Activated naive CD4-positive, alpha-beta T cell (primary cell): ENCODE measurements at places on chromosomes 11 and 22.

- DNase-seq: no peak
These were observed 30.1 kb upstream of the DEPDC7 start for GRCh38 chr11:32985600-32985999.

DNA sequence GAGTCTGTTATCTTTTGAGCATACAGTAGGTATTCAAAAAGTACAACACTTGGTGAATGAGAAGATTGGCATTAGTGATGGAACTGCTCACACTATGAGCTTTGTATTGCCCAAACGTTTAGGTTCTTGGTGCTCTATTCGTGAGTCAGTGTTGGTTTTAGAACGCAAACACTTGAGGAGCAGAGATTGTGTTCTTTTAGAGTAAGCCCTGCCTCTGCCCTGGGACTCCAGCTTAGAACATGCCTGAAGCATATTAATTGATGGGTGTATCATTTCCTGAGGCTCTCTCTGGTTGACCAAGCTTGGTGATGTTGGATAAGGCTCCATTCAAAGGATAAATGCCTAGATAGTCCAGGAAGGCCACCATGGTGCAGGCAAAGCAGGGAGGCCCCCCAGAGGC is 10.9 kb downstream of the MTNR1B start:
- DNase-seq: no peak

- DNase-seq: no peak
These were observed 42.2 kb upstream of the FBLN1 start for GRCh38 chr22:45460288-45461109.

DNA sequence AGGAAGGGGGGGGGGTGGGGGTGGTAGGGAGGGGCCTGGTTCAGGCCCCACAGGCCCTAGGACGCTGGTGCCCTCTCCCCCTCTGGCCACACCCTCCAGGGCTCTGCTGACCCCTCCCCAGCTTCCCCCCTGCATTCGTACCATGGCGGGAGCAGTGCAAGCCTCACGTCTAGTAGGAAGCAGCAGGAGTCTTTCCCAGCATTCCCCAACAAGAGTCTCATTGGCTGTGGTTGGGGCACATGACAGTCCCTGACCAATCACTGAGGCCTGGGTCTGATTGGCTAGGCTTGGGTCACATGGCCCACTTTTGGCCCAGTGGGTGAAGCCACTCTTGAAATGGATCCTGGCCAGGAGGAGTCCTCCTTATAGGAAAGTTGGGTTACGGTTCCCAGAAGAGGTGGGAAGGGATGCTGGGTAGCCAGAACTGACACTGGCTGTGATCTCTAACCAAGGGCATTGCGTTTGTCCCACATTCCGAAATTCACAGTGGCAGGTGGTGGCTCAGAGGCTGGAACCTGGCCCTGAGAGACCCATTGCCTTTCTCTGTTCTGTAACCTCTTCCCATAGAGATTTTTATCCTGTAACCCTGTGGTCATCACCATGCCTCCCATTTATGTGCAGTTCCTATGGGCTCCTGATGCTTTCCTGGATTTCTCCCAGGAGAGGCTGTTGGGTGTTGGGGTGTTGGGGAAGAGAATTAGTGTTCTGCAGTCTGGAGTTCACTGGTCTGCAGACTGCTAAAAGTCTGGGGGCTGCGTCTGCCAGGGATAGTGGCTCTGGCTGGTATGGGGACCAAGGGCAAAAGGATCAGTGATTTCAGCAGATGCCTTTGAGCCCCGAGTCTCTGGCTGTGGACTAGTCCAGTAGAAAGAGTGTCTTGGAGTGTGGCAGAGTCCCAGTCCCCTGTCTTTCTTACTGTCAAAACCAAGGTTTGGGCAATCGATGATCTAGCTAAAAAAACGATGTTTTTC is 58.9 kb upstream of the MYEOV start:
- no peak for DNase-seq

DNA sequence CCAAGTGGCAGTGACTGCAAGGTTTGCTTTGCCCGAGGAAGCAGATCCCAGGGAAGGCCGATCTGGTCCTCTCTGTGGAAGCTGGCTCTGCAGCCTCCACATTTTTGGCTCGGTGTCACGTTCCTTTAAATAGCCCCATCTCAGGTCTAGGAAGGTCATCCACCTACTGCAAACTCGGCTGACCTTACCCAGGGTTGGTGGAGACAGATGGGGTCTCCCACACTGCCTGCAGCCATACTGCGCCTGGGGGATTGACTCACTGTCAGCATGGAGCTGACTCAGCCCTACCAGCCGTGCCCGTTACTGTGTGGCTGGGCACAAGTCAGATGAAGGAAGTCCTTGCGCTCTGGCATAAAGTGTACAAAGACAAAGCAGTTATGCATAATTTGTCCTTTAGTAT is 16.9 kb downstream of the CDPF1 start:
- DNase-seq: no peak

- no peak for DNase-seq
These were observed 45.3 kb downstream of the MICAL2 start for GRCh38 chr11:12155696-12156095.

- no peak for DNase-seq
These were observed 253.7 kb downstream of the AASDHPPT start for GRCh38 chr11:106331176-106331575.

GRCh38 chr11:81237139-81237538 is 1496.5 kb downstream of the FAM181B start:
- no peak for DNase-seq

DNA sequence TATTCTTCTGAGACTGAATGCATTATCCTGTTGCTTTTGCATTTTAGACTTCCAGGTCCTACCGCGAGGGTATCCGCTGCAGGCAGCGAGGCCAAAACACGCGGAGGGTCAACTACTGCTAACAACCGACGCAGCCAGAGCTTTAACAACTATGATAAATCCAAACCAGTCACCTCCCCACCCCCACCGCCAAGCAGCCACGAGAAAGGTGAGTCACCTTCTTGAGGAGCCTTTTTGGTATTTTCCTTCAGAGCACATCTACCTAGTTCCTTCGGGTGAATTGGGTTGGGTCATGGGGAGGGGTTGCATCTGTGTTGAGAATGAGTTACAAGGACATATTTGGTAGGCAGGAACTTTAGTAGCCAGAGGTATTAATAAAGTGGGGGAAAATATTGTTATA is 179.8 kb downstream of the NAV2 start:
- DNase-seq: no peak

DNA sequence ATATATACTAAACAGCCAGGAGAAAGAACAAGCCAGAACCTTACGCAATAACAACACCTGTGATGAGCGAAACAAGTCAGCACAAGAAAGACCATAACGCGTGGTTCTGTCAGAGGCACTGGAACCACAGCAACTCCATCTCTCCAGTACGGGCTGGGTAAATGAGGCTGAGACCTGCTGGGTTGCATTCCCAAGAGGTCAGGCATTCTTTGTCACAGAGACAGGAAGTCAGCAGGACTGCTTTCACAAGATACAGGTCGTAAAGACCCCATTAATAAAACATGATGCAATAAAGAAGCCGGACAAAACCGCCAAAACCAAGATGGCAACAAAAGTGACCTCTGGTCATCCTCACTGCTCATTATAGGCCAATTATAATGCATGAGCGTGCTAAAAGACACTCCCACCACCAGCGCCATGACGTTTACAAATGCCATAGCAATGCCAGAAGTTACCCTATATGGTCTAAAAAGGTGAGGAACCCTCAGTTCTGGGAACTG is 21.7 kb downstream of the TPST2 start:
- DNase-seq: no peak

DNA sequence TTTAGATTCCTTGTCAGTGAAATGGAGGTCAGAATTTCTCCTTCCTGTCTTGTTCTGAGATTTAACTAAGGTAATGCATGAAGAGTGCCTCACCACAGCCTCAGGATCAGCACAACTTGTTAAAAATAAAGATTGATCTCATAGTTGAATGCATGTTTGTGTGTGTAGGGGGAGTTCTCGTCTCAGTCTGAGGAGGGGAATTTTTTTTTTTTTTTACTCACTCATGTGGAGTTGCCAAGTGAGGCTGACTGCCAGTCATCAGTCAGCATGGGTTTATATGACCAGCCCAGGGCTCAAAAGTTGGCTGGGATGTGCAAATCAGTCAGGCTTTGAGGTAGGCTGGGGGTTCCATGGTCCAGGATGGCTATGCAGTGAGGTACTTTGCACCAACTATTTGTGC is 113.2 kb downstream of the FANCF start:
- DNase-seq: no peak

GRCh38 chr22:41915035-41915785 is at the start of gene SHISA8:
Gene SHISA8 (minus strand): TSS chr22:41915074. CDS start chr22:41914667, 407 bp downstream.
- no peak for DNase-seq

GRCh38 chr11:14101388-14101787 is 138.9 kb downstream of the SPON1 start:
- no peak for DNase-seq

DNA sequence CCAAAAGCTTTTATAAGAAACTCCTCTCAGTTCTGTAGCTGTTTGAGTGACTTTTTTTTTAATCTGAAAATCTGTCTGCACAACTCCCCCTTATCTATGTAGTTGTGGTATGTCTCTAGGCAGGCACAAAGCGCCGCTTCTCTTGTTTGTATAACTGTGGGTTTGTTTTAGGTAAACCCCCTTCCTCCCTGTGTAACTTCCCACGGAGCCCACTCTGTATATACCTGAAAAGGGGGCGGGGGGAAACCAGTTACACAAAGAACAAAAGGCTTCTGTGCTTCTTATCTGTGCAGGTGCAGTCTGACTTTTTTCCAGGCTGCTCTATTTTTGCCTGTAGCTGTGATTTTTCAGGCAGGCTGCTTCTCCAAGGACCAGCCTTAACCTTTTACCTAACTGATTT is 13.2 kb downstream of the OR10AG1 start:
- DNase-seq: no peak

DNA sequence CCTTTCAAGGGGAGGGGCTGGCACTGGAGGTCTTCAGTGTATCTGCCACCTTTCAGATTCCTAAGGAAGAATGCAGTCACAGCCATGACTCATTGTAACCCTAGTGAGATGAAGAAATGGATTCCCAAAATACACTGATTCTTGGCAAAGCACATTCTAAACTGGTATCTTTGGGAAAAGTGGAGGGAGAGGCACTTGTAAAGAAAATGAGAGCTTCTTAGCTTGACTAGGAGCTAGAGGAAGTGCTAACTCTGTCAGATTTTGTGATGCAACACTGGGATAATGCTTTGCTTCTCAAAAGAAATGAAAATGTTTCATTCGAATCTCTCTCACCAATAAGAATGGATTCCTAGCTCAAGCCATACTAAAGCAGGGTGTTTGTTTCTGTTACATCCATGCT is 14.3 kb downstream of the NRIP3 start:
- no peak for DNase-seq

DNA sequence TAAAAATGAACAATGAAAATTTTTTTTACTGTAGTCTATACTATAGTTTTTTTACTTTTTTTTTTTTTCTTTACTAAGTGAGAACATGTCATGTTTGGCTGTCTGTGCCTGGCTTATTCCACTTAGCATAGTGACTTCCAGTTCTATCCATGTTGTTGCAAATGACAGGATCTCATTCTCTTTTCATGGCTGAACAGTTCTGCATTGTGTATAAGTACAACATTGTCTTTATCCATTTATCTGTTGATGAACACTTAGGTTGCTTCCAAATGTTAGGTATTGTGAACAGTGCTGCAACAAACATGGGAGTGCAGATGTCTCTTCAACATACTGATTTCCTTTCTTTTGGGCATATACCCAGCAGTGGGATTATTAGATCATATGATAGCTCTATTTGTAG is 88.1 kb upstream of the CCDC90B start:
- no peak for DNase-seq

- no peak for DNase-seq
These were observed 8.2 kb downstream of the VPS37C start for GRCh38 chr11:61152816-61153592.

DNA sequence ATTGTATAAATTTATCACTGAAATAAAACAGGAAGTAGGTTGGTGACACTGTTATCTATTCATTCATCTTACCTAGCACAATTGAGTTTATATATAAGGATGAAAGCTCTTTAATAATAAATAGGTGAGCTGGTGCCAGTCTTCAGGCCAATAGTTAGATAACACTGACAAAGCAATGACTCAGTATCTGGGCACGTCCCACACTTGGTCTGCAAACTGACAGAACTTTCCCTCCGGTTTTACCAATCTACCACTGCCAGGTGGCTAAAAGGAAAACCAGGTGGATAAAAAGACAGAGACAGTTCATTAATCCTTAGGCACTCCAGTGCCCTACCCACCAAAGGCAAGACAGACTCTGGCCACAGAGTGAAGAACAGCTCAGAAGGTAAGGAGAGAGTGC is 17.6 kb downstream of the DDB1 start:
- no peak for DNase-seq

DNA sequence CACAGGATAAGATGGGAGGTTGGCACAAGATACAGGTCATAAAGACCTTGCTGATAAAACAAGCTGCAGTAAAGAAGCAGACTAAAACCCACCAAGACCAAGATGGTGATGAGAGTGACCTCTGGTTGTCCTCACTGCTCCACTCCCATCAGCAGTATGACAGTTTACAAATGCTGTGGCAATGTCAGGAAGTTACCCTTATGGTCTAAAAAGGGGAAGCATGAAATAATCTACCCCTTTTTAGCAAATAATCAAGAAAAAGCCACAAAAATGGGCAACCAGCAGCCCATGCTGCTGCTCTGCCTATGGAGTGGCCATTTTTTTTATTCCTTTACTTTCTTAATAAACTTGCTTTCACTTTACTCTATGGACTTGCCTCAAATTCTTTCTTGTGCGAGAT is 8.7 kb upstream of the PIWIL4 start:
- no peak for DNase-seq

- DNase-seq: no peak
These were observed 330.8 kb upstream of the MTNR1B start for GRCh38 chr11:92638678-92639077.

GRCh38 chr11:7896009-7896785 is 34.9 kb downstream of the OR10A6 start:
- no peak for DNase-seq

DNA sequence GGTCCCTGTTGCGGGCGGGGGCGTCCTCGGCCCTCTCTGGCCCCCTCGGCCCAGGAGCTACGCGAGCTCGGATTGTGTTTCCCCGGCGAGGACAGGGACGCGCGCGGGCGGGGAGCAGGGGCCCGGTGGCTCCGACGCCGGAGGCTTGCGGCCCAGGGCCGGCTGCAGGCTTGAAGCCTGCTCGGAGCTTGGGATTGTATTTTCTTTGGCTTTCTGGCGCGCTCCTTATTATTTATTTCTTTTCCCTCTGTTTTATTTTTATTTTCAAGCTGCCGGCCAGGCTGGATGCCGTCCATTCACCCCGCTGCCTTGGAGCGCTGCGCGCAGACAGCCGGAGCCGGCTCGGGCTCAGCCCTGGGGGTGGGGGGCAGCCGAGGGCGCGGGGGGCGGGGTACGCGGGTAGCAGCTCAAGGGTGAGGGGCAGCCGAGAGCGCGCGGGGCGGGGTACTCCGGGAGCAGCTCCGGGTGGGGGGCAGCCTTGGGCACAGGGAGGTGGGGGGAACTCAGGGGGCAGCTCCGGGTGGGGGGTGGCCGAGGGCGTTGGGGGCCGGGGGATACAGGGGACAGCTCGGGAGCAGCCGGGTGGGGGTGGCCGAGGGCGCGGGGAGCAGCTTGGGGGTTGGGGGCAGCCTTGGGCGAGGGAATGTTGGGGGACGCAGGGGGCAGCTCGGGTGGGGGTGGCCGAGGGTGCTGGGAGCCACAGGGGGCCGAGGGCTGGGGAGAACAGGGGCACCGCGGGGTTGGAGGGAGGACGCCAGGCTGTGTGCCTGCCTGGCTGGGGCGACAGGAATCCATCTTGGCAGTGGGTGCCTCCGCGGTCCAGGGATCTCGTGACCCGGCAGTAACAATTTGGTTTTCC is 42.7 kb downstream of the KCNJ1 start:
- DNase-seq: no peak
